Activated T-cell treated with anti-CD3 and anti-CD28 coated beads, Interleukin-2, amount 50 U/mL, for 4 hours (primary cell): ENCODE measurements at places on chromosomes 12 and 14. TPM values are rescaled to one million over a fixed set of nuclear protein-coding genes. Genes with fewer than 3 reads are reported as not detected.

The OVCH1 gene
- total RNA-seq = not detected

The KRT82 gene
- not detected for total RNA-seq

The FOXN4 gene
- total RNA-seq = not detected

The USP44 gene
- 2.1 TPM for total RNA-seq

The KRT3 gene
- not detected for total RNA-seq

The SLC10A1 gene
- total RNA-seq = not detected

The RPGRIP1 gene
- total RNA-seq = 0.35 TPM

The SYT1 gene
- 0.16 TPM for total RNA-seq

GRCh38 chr14:65357113-65357512 lies 55.4 kb upstream of the FUT8 start:
- DNase-seq = no peak

DNA sequence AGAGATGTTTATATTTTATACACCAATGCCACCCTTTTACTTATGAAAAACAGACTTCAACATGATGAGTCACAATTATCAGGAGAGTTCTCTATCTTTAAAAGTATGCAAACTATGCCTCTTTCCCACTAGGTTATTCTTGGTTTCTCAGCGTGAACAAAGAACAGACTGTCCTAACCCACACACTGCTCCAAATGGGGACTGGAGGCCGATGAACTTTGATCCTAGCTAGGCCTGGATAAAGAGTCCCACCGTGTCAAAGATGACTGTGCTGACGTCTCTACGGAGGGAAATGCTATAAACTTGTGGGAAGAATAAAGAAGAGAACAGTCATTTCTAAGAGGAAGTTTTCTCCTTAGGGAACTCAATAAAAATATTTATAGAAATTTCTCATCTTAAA lies 160.1 kb downstream of the EPS8 start:
- no peak for DNase-seq

GRCh38 chr12:40142001-40142744 lies 36.3 kb upstream of the SLC2A13 start:
- no peak for DNase-seq

GRCh38 chr12:101441461-101442224 lies 33.5 kb upstream of the SPIC start:
- DNase-seq = no peak

GRCh38 chr14:104094056-104094708 lies 8.7 kb downstream of the ASPG start:
- no peak for DNase-seq

GRCh38 chr14:94157197-94157596 lies 16.9 kb upstream of the PPP4R4 start:
- no peak for DNase-seq

- no peak for DNase-seq
Measured at GRCh38 chr14:30054201-30054600, 126.6 kb upstream of the PRKD1 start.

- no peak for DNase-seq
Measured at GRCh38 chr12:45232756-45233372, 17.0 kb downstream of the ANO6 start.

DNA sequence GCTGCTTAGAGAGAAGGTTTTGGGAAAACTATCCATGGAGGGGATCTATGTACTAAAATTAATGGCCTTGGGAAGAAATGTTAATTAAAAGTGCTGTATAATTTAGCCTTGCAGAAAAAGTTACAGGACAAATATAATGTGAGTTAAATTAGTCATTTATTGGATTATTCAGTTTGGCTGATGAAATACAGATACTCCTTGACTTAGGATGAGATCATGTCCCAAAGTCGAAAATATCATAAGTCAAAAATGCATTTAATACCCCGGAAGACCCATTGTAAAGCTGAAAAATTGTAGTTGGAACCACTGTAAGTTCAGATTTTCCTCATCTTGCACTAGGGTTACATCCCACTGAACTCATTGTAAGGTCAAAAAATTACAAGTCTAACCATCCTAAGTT lies 9.7 kb downstream of the RTRAF start:
- no peak for DNase-seq

DNA sequence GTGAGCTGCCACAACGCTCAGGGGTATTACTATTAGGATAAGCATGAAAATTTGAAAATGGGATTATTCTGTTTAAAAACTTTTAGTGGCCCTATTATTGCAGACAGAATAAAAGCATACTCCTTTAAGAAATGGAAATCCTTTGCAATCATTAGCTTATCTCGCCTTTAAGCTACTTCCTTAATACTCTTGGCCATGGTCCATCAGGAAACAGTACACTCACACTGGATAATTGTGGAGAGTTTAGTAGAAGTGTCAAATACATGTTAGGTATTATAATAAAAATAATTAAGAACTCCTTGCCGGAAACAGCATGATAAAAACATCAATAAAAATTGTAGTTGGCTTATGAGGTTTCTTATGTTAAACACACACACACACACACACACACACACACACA lies 100.4 kb upstream of the PPFIA2 start:
- no peak for DNase-seq

- DNase-seq = no peak
Measured at GRCh38 chr12:93146263-93146939, 217.3 kb upstream of the EEA1 start.

DNA sequence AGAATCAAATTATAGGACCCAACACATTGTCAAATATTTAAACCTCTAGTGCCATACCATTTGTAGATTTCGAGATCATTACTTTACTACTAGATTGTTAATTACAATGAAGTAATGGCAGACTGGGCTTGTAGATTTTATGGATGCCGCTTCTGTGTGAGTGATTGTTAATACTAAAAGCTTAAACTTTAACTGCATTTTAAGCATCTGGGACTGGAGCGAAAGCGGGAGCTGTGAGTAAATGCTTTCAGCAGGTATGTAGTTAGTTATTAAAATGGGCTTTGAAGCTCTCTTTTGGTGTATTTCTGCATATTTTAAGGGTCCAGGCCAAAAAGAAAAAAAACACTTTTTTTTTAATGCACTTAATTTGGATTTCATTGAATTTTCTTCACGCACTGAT lies 519.3 kb downstream of the MED13L start:
- no peak for DNase-seq
